Vagina (tissue), 2 donors: ENCODE measurements at places on chromosomes 4 and X.

- DNase-seq, result no peak
Observed at GRCh38 chrX:40109288-40110008, 11.7 kb upstream of the BCOR start.

GRCh38 chr4:27100713-27101112 is 240.1 kb downstream of the STIM2 start:
- DNase-seq, result no peak

- no peak for DNase-seq
Observed at GRCh38 chr4:74755486-74755885, 38.8 kb downstream of the BTC start.

- no peak for DNase-seq
Observed at GRCh38 chrX:98409867-98410266, 1526.2 kb downstream of the RPA4 start.

- DNase-seq, result no peak
Observed at GRCh38 chr4:85557016-85557901, 82.3 kb downstream of the ARHGAP24 start.

- DNase-seq, result no peak
Observed at GRCh38 chr4:123786920-123787319, 390.3 kb downstream of the SPRY1 start.

GRCh38 chr4:189096108-189096507 is 844.6 kb upstream of the FRG1 start:
- DNase-seq, result no peak

DNA sequence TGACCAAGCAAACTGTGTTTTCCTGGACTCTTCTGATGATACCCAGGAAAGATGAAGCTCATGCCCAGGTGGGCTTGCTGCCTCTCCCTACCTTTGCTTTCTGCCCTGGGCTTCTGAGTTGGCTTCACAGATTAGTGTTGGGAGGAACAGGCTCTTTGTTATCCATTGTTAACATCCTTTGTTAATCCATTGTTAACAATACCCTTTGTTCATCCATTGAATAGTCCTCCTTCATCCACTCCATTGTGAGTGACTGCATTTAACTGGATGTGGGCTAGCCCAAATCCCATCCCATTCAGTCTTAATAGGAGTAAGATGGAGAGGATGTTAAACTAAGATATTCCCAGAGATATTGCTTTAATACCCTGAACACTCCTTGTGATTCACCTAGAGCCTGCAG is 199.0 kb upstream of the LNX1 start:
- DNase-seq, result no peak

DNA sequence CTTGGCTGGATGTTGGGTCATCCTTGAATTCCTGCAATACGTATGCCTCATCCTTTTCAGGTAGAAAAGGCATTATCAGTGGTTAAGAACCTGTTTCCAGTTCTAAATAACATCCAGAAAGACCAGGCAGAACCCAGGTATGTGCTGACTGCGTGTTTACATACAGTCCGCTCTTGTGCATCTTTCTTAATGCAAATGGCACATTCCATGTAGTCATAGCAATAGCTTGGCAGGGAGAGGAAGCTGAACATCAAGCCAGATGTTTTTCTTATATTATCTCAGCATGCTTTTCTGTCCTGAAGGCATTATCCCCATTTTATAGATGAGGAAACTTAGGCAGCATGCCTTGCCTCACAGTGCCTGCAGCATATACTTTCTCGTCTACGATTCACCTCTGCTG is 2.1 kb downstream of the DCLK2 start:
- DNase-seq, result no peak

GRCh38 chr4:137203601-137204000 is 328.7 kb downstream of the PCDH18 start:
- DNase-seq, result no peak

- no peak for DNase-seq
Observed at GRCh38 chr4:151432654-151433053, 23.7 kb downstream of the FHIP1A start.

GRCh38 chr4:109803924-109804571 is 2.2 kb upstream of the CFI start:
- DNase-seq, result no peak

- DNase-seq, result no peak
Observed at GRCh38 chr4:90071289-90072235, 55.6 kb upstream of the CCSER1 start.

DNA sequence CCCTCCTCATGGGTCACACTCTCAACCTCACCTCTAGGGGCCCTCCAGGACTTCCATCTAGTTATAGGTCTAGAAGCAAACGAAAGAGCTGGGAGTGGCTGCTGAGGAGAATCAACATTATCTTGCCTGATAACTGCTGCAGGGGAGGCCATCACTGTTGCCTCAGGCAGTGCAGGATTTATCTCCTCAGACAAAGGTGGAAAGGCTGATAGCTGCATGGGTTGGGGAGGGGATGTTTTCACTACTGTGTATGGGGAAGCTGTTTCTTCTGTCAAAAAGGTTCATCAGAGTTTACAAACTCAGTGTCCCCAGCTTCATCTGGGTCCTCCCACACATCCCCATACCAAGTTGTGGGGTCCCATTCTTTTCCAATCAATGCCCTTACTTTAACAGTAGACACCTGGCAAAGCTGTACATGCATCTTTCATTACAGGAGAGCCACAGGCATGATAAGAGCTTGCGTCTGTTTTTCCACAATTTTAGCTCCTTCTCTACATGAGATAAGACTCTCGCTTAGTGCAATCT is 17.6 kb upstream of the PRDM8 start:
- DNase-seq, result no peak

- DNase-seq, result no peak
Observed at GRCh38 chr4:141127884-141128283, 5.4 kb downstream of the RNF150 start.

GRCh38 chr4:101254776-101255175 is 92.5 kb downstream of the PPP3CA start:
- no peak for DNase-seq

- no peak for DNase-seq
Observed at GRCh38 chr4:82043081-82043808, 330.5 kb downstream of the HNRNPD start.

GRCh38 chr4:126051689-126052424 is 737.1 kb downstream of the FAT4 start:
- DNase-seq, result no peak

DNA sequence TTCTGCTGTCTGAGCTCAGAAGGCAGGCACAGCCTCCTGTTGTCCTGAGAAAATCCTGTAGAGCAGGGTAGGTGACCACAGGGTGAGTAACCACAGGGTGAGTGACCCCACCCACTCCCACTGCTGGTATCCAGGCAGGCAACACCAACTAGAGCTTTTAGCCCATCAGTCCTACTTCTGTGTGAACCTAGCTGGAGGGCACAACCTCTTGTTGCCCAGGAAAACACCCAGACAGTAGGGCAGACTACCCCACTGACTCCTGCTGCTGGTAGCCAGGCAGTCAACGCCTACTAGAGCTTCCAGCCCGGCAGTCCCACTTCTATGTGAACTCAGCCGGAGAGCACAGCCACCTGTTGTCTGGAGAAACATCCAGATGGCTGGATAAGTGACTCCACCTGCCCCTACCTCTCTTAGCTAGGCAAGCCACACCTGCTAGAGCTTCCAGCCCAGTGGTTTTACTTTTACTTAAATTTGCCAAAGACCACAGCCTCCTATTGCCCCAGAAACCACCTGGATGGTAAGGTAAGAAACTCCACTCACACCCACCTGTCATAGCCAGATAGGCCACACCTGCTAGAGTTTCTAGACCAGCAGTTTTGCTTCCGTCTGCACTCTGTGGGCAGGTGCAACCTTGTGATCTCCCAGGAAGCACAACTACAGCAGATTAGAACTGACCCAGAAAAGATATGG is 371.6 kb downstream of the INPP4B start:
- DNase-seq, result no peak

GRCh38 chr4:74166135-74166534 is 8.2 kb downstream of the MTHFD2L start:
- DNase-seq, result no peak

GRCh38 chr4:113636877-113637276 is 124.7 kb downstream of the CAMK2D start:
- DNase-seq, result no peak

DNA sequence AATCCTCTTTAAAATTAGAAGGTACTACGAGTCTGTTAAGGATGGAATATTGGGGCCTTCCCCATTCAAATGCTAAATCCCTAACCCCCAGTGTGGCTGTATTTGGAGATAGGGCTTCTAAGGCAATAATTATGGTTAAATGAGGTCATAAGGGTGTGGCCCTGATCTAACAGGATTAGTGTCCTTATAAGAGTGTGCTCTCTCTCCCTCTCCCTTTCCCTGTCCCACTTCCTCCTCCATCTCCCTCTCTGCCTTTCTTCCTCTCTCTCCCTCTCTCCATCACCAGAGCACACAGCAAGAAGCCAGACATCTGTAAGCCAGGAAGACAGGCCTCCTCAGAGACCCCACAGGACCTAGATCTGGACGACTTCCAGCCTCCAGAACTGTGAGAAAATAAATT is 116.9 kb downstream of the COL25A1 start:
- no peak for DNase-seq

- no peak for DNase-seq
Observed at GRCh38 chr4:184248216-184248615, 30.5 kb upstream of the ENPP6 start.

DNA sequence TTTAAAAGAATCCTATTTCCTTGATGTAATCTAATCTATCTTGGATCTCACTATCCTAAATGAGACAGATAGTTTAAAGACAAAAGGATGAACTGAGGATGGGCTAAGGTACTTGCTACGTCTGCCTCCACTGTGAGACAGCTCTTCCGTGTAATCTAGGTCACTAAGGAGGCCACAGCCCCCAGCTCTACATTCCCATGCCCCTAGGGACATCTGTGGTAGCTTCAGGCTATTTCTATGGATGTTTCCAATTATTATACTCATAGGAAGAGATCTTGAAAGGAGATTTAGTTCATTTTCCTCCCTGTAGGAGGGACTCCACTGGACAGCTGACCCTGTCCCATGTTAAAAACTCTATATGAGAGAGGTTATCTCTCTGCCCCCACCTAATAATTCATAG is 140.8 kb upstream of the TRPC5 start:
- DNase-seq, result no peak

GRCh38 chr4:23369331-23369730 is 520.5 kb downstream of the PPARGC1A start:
- DNase-seq, result no peak

- DNase-seq, result no peak
Observed at GRCh38 chr4:155676430-155676825, 9.8 kb downstream of the GUCY1A1 start.

- no peak for DNase-seq
Observed at GRCh38 chr4:176817204-176817603, 24.5 kb upstream of the VEGFC start.

DNA sequence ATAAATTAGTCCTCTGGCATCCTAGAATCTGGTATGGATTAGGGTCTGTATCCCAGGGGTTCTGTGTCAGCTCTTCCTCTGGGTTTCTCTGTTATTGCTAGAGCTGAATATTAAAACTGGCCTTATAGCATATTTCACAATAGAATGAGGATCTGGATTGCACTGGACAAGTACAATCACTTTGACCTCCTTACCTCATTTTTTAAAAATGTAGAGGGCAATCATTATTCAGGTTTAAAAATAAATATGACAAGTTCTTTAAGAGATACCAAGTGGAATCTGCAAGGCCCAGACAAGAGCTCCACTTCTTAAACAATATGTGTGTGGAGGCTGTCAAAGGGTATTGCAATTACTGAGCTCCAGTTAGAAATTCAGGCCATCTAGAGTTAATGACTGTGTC is 1.4 kb downstream of the PALLD start:
- no peak for DNase-seq

DNA sequence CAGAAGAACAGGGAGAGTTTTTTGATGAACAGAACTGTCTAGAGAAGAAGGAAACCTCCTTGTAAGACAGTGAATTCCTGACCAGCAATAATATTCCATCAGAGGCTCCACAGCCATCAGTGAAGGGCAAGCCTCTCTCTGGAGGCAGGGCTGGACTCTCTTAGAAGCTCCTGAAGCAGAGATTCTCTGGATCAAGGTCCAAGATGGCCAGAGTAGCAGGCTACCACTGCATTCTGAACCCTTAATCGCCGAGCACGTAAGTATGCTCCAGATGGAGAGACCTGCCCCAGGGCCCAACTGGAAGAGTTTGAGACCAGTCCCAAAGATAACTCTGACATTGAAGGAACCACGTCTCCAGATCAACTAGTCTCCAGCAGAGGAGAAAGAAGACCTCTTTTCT is 16.4 kb downstream of the GABRE start:
- no peak for DNase-seq

- no peak for DNase-seq
Observed at GRCh38 chr4:125780164-125780563, 465.4 kb downstream of the FAT4 start.

DNA sequence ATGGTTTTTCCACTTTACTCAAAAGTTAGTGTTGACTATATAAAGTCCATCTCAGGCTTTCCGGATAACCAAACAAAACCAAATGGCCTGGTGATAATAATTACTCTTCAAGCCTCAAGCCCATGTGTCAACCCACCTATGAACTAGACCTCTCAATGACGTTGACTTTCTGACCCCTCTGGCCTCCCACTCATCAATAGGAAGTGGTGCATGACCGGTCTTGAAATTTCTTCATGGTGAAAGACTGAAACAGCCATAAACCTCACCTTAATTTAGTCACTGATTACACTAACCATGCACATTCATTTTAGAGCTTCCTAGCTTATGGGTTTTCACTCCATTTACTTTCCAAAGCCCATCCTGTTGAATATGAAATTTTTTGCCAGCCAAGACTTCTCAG is 276.0 kb downstream of the KLHL13 start:
- no peak for DNase-seq

DNA sequence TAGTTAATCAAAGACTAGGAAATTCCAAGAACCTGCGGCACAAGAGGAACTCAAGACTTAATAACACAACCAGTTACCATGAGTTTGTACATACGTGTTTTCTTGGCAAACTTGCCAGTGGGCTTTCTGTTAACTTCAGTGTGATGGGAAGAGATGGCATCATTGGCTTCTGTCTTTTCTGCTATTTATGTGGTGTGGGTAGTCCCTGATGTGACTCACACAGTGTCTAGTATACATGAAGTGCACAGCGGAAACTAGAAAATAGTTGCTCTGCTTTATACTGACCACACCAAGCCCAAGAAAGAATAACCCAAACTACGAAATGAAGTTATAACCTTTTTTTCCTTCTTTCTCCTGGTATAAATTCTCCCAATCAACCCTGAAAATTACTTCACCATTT is 24.5 kb downstream of the DAPP1 start:
- DNase-seq, result no peak

- peak; percentile 72 for DNase-seq
Observed at GRCh38 chr4:8908206-8908893, 36.7 kb upstream of the HMX1 start.

GRCh38 chrX:7801711-7802110 is 41.3 kb upstream of the VCX start:
- DNase-seq, result no peak

GRCh38 chr4:122744229-122744628 is 11.7 kb downstream of the BBS12 start:
- DNase-seq, result no peak

DNA sequence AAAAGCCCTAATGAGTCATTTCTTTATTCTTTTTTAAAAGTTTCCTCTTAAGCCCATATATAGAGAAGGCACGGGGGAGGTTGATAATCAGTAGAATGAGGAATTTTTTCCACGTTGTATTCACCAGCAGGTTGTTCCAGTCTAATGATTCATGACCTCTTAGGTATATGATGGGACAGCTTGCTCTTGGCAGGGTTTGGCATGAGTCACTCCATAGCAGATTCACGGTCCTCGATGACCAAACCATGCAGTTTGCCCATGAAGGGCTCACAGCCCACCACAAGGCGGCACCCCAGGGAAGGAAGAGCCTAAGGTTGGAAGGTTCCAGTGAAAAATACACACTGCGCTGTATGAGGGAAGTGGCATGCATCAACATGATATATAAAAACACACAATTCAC is 623.8 kb upstream of the DIPK2B start:
- DNase-seq, result no peak
